AML-193 (cell line): ENCODE measurements at places on chromosomes 4 and X.

DNA sequence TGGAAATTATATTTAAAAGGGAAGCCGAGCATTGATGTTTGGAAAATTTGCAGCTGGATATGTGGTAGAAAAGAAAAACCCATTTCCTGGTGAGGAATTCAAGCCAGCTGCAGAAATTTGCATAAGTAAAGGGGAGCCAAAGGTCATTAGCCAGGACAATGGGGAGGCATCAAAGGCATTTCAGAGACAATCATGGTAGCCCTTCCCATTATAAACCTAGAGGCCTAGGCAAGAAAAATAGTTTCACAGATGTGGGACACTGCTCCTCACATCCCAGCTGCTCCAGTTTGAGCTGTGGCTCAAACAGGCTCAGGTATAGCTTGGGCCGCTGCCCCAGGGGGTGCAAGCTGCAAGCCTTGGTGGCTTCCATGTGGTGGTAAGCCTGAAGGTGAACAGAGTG, 35.8 kb downstream of the NAP1L3 start:
- no peak for DNase-seq

- no peak for DNase-seq
These were observed 252.6 kb upstream of the MAD2L1 start for GRCh38 chr4:120319046-120319767.

DNA sequence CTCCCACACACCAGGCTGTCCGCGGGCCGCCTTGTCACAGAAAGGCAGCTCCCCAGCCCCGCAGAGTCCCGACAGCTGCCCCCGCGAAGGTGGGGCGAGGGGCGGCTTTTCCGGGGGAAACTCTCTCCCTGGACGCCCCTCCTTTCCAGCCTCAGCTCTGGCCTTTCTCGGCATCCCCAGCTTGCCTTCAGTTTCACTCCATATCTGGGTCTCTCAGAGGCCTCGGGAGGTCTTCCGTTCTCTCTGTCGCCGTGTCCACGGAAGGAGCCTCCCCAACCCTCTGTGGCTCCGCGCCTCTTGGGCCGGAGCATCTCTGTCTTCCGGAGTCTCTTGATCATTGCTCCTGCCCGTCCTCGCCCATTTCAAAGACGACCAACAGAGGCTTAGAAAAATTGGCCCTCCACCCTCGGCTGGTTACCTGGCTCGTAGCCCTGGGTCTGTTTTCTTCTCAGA, 6.1 kb upstream of the MSX1 start:
- DNase-seq = no peak

- no peak for DNase-seq
These were observed 23.6 kb downstream of the NYX start for GRCh38 chrX:41470706-41471105.

DNA sequence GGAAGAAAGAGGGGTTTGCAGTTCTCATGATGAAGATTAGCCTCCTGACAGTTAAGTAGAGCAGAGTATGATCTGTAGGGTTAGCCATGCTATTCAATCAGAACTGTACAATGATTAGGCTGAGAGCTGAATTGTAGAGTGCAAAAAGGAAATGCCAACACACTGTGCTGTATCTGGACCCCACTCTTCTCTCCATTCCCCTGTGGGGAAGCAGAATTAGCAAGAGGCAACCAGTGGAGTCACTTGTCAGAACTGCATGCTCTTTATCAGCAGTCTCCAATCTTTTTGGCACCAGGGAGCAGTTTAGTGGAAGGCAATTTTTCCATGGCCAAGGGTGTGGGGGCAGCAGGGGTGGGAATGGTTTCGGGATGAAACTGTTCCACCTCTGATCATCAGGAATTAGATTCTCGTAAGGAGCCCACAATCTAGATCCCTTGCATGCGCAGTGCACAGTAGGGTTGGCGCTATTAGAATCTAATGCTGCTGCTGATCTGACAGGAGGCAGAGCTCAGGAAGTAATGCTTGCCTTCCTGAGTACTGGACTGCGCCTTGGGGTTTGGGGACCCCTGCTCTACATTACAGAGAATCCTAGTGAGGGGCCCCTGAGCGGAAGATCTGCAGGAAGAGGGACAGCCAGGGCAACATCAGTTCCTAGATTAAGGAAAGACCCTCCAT, 19.4 kb downstream of the TBC1D9 start:
- no peak for DNase-seq

GRCh38 chrX:128106630-128107029, 54.4 kb upstream of the ACTRT1 start:
- DNase-seq = no peak

GRCh38 chr4:97104666-97105065, 1038.6 kb downstream of the STPG2 start:
- no peak for DNase-seq

- no peak for DNase-seq
These were observed 79.5 kb upstream of the FAM9C start for GRCh38 chrX:13123857-13124345.

- no peak for DNase-seq
These were observed 192.3 kb downstream of the AASDH start for GRCh38 chr4:56195025-56195424.

DNA sequence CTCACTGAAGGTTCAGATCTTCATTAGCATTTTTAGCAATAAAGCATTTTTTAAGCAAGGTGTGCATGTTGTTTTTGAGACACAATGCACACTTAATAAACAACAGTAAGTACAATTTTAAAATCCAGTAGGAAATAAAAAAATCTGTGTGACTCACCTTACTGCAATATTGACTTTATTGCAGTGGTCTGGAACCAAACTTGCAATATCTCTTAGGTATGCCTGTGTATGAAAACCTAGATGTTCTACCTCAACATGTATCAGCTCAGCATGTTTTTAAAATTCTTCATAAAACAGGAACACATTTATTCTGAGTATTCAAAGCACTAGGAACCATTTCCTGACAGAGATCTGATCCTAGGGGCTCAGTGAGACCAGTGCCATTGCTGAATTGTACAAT, 26.7 kb downstream of the NR0B1 start:
- no peak for DNase-seq

DNA sequence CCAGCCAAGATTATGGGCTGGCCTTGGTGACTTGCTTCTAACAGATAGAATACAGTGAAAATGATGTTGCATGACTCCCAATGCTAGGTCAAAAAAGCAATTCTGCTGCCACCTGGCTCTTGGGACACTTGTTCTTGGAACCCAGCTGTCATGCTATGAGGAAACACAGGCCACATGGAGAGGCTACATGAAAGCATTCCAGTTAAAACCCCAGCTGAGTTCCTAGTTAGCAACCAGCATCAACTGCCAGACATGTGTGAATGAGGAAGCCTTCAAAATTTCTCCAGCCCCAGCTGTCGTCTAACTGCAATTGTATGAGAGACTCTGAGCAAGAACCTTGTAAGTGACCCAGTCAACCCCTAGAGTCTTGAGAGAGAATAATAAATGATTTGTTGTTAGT, 105.2 kb upstream of the FGF16 start:
- DNase-seq = no peak

GRCh38 chrX:13428053-13428786, 108.4 kb upstream of the ATXN3L start:
- DNase-seq = no peak

DNA sequence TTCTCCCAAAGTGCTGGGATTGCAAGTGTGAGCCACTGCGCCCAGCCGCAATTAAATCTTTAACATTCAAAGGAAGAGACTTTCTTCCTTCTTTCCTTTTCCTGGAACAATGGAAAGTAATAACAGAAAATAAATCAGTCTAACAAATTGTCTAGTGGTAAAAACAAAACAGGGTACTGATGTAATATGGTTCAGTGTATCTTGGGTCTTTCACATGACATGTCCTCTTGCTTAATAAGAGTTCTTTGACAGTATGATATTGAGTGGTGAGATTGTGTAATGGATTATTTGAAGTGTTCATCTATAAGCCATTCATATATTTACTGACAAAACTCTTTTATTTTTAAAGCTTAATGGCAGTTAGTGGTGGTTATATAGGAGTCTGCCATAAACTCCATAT, 256.6 kb downstream of the SPRY1 start:
- DNase-seq = peak; percentile 2

DNA sequence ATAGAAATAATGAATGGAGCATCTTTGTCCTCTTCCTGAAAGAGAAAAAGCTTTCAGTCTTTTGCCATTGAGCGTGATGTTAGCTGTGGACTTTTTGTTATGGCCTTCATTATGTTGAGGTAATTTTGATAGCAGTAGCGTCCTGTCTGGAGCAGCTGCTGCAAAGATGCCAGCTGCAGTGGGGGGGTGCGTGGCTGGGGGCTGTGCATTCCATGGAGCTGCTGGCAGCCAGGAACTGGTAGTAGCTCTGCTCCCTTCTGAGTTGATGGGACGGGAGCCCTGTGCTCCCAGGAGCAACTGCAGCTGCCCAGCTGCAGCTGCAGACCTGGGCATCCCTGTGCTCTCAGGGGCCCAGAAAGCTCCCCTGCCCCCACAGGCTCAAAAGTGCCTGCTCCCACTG, 50.4 kb downstream of the CCDC160 start:
- no peak for DNase-seq

DNA sequence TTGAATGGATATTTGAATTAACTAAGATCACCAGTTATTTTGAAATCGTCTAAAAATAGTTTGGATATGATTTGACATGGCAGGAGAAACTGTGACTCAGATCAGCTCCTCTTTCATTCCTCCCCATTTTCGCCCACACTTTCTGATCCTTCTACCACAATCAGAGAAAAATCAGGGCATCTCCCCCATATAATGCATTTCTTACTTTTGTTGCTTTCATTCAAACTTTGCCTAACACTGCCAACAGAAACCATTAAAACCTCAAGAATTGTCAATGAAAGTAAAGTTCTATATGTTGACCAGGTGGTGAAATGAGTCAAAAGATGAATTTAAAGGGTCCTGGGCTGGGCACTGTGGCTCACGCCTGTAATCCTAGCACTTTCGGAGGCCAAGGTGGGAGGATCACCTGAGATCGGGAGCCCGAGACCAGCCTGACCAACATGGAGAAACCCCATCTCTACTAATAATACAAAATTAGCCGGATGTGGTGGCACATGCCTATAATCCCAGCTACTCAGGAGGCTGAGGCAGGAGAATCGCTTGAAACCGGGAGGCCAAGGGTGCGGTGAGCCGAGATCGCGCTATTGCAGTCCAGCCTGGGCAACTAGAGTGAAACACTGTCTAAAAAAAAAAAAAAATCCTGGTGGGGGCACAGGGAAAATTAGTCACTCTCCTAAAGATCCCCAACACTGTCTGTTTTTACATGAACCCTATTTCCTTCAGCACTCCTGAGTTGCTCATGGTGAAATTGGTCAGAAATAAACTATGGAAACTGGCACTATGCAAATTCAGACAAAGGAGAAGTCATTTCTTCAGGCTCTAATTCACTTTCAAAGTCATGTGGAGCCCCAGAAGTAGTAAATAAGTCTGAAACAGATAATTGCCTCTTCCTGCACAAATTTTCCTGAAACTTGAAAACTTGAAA, 122.8 kb upstream of the NOCT start:
- DNase-seq = no peak

DNA sequence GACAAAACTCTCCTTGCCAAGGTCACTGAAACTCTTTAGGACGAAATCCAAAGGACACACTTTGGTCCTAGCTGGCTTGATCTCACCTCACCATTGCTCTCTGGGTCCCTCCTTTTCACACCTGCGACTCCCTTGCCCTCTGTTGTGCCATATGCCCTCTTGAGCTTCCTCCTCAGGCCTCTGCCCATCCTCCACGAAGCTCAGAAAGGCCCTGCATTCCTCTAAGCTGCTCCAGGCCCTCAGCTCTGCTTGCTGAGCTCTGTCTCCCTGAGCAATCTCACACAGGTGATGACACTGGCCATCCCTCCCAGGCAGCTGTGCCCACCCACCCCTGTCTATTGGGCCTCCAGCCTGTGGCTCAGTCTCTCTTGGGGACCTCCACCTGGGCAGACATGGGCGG, 10.1 kb upstream of the AFAP1 start:
- no peak for DNase-seq

GRCh38 chr4:85724791-85725563, 250.0 kb downstream of the ARHGAP24 start:
- DNase-seq = peak; percentile 62

- no peak for DNase-seq
These were observed at the start of gene TBC1D8B for GRCh38 chrX:106802388-106803275. TSS of gene TBC1D8B (plus strand) at chrX:106802673. CDS start at chrX:106802854, 181 bp downstream.
